Epithelial cell of esophagus (primary cell): ENCODE measurements at places on chromosomes 5 and 9.

- DNase-seq = no peak
These were observed 35.0 kb downstream of the PRELID2 start for GRCh38 chr5:145800181-145800580.

DNA sequence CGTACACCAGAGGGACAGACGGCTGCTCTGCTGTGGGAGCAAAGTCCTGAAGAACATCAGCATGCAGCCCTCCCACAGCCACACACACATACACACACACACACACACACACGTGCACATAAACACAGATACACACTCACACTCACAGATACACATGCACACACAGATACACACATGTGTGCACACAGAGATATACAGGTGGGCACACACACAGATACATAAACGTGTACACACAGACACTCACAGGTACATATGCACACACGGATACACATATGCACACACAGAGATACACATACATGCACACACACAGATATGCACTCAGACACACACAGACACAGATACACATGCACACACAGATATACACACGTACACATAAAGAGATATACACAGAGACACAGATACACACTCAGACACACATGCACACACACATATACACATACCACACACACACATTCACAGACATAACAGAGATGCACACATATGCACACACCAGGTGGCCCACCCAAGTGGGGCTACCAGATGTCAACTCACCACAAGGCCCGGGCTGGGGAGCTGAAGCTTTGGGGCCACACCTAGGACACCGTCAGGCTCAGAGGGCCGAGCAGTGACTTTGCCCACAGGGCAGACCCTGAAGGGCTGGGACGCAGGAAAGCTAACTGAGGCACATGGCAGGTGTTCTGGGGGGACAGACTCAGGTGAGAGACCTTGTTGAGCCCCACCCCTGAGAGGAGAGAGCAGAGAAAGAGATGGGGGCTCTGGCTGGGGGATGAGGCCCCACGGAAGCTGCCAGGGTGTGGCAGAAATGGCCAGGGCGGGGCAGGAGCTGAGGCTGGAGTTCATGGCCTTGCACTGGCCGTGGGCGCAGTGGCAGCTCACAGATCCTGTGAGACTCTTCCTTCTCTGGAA is 148.6 kb upstream of the PPP1R26 start:
- DNase-seq = no peak

- DNase-seq = no peak
These were observed 1675.3 kb upstream of the CDH6 start for GRCh38 chr5:29518176-29518575.

- DNase-seq = no peak
These were observed 64.1 kb upstream of the IRX4 start for GRCh38 chr5:1946776-1947175.

- no peak for DNase-seq
These were observed 9.1 kb upstream of the C1QTNF2 start for GRCh38 chr5:160379511-160379910.

DNA sequence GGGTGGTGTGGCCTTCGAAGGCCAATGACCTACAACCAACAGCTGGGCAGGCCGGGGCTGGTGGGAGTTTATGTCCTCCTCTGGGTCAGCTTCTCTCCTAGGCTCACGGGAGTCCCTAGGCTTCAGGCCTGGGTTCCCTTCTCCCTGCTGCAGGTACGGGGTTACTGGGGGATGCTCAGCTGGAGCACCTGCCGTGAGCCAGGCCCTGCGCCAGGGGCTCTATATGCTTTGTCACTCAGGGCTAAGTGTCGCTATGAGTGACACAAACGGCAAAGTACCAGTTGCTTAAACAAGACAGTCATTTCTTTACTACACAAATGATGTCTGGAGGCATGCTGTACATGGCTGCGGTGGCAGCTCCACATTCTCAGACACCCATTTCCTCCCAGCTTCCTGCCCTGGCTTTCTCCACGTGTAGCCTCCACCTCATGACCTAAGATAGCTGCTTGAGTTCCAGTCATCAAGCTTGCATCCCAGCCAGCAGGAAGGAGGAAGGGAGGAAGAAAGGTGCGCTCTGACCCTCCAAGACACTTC is 22.5 kb upstream of the NINJ1 start:
- no peak for DNase-seq

DNA sequence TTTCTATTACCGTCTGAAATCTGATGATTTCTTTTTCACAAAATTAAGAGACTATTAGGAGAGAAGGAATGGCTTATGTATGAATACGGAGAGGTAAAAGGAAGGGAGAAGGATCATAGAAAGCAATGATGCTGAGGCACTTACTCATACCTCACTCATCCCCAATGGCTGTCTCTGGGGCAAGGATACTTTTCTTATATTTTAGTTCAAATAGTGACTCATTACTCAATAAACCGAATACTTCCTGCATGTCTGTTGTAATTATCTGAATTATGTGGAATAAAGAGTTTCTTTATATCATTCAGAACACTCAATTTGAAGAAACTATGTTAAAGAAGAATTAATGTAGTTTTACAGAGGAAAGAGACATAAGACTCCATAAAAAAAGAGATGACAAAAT is 284.5 kb upstream of the NUDT12 start:
- peak; percentile 61 for DNase-seq

- peak; percentile 25 for DNase-seq
These were observed 50.9 kb downstream of the C9orf85 start for GRCh38 chr9:71962328-71962727.

GRCh38 chr9:22469928-22470544 is 23.4 kb downstream of the DMRTA1 start:
- peak; percentile 64 for DNase-seq

DNA sequence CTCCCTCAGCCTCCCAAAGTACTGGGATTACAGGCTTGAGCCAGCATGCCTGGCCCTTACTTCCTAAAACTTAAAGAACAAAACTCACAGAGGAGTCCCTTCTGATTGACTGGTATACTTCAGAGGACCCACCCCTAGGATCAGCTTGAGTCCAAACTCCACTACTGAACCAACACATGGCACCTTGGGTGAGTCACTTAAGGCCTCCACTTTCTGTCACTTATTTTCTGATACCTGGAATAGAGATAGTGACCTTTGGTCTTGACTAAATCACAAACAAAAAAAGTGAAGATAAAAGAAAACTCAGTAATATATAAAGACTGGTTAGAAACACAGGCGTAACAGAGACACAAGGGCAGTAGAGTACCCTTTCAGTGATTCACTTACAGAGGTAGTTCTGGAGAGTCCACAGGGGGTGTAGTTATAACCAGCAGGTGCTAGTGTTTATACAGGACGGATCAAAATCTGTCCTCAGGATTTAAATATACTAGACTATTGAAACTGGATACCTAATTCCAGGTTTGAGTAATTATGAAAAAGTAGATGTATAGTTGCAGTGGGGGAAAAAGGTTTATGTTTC is 274.3 kb upstream of the ANKRD55 start:
- DNase-seq = no peak

GRCh38 chr9:36503172-36504088 is 69.3 kb upstream of the MELK start:
- no peak for DNase-seq

DNA sequence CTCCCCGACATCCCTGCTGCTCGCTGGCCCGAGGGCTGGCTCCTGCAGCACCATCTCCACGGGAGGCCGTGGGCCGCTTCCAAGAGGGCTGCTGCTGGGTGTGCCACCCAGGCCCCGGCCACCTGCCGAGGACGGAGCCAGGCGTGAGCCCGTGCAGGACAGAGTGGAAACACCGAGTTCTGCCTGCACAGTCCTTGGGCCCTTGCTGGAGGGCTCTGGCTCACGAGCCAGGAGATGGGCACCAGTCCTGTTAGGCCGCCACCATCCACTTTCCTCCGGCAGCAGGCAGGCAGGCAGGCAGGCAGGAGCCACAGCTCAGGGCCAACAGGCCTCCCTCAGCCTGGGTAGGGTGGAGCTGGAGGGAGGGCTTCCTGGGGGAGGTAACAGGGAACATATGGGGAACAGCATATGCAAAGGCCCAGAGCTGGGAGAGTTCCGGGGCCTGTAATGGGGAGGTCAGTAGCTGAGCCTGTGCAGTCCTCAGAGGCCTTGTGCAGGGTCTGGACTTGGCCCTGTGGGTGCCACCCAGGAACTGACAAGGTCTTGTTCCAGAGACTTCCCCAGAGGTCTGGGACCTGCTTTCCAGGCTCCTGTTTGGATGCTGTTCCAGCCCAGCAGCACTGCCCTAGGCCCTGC is 31.9 kb downstream of the RXRA start:
- DNase-seq = no peak

GRCh38 chr9:127905004-127905728 is 5.8 kb upstream of the ST6GALNAC6 start:
- DNase-seq = no peak

DNA sequence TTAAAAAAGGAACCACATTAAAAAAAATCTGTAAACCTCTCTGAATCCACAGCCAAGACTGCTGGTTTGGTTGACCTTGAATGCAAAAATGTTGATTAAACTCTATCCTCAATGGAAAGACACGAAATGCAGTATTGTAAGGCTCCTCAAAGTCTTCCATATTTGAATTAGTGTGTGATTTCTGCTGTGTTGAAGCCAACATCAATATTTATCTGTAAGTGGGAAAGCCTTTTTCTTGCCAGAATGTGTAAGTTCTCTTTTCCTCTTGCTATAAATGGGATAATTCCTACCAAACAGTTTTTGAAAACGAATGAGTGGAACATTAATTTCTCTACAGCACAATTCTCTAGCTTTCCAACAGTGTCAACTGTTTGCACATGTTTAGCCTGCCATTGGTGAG is 422.1 kb upstream of the TNC start:
- no peak for DNase-seq

DNA sequence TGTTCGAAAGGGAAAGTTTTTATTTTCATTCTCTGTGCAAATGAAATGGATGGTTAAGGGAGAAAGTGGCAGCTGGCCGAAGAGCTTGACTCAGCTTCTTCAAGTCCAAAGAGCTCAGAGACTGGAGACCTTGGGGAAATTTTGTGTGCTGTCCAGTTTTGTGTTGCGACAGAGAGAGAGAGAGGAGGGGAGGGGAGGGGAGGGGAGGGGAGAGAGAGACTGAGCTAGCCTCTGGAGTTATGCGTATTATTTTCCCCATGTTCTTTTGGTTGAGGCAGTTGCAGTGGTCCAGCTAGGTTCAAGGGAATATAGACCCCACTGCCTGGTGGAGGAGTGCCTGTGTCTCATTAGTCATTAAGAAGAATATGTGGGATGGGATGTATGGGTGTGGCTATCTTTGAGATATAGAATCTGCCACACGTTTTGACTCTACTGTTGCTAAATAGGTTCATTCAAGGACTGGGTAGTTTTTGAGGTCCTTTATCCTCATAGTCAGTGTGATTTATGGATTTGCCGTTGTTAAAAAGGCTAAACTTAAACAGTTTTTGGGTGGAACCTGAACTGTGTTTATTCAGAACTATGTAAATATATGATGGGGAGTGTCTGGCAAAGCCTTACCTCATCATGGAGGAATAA is 69.7 kb downstream of the ARHGAP26 start:
- no peak for DNase-seq

DNA sequence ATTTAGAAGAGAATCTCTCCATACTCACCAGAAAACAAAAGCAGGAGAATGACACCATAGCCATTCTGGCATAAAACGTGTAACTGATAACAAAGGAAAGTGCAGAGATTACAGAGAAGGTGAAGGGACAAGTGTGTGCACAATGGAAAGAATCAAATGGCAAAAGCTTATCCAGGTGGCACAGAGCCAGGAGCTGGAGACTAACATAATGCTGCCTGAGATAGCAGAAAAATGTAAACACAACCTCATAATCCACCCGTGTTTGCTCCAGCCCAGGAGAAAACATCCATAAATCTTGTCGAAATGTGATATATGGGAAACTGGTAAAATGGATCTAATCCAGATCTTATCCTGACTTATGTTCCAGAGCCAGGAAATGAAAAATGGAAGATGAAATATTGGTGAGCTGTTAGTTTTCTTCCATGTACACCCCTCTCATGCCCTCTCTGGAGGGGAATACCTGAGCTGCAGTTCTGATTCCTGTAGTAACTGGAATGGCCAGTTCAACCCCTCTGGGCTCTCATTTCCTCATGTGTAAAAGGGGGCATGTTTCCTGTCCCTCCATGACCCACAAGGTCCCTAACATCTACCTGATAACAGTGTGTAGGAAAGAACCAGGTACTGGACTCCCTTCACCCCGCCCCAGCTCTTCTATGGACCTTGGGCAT is 212.3 kb upstream of the DAPK1 start:
- DNase-seq = no peak

GRCh38 chr5:37207802-37208201 is 41.4 kb downstream of the CPLANE1 start:
- DNase-seq = no peak

GRCh38 chr9:104960662-104961061 is 32.7 kb upstream of the ABCA1 start:
- DNase-seq = no peak

- DNase-seq = no peak
These were observed 380.3 kb downstream of the SEMA5A start for GRCh38 chr5:9165546-9165945.

- peak; percentile 65 for DNase-seq
These were observed 353.2 kb downstream of the CWC27 start for GRCh38 chr5:65121880-65122436.

DNA sequence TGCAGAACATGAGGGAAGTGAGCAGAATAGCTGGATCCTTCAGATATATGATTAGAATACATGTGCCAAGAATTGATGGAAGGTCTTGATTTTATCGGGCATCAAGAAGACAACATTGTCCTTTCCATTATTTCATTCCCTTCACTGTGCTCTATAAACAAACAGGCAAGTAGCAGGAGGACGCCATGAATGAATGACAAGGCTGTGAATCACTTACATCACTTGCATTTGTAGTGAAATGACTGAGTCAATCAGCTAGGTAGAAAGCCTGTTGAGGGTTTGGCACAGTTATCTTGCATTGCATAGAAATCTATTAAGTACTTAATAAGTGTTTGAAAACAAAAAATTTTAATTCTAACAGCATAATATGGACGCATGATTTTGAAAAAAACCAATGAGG is 548.8 kb upstream of the IZUMO3 start:
- peak; percentile 4 for DNase-seq

GRCh38 chr5:101997235-101997634 is 298.8 kb downstream of the SLCO4C1 start:
- DNase-seq = no peak

DNA sequence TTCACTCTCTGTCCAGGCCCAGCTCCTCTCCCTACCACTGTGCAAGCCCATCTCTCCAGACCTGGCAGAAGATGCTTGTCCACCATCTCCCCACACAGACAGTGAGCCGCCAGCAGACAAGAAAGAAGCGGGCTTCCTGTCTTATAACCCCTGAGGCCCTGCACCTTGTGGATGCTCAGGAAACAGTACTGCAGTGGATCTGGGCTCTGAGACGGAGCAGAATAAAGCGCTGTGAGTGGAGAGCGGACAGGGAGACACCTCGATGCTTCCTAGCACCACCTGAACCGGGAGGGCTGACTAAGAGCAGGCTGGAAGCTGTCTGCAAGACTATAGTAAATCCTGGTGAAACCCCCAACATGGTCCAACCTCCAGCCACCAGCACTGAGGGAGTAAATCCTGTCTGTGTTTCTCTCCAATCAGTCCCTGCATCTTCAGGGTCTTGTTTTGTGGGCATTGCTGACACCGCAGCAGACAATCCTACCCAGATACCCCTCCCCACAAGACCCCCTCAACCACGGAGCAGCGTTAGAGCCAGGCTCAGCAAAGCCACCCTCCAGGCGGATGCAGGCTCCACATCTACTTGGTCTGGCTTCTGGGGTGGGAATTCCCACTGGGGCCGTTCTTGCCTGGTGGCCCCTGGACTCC is 18.7 kb downstream of the ORM2 start:
- DNase-seq = no peak
